Mucosa of descending colon (tissue), 3 donors: ENCODE measurements at places on chromosomes 1 and 21.

DNA sequence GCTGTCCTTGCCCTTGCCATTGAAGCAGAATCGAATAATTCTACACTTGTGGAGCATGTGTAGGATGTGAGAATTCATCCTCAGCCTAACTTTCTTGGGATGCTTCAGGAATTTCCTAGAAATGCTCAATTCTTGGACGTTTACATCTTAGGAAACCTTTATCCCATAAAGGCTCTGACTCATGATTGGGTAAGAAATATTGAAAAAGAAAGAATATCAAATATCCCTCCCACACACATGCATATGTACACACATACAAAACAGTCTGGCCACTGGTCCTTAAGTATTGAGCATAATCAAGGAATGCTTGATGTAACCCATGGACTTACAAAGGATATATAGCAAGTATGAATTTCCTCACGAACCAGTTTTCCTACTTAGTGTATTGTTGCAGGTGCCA is 83.9 kb upstream of the IPO9 start:
- no peak for DNase-seq

GRCh38 chr1:54378157-54378873 is 27.9 kb downstream of the SSBP3 start:
- DNase-seq = no peak

DNA sequence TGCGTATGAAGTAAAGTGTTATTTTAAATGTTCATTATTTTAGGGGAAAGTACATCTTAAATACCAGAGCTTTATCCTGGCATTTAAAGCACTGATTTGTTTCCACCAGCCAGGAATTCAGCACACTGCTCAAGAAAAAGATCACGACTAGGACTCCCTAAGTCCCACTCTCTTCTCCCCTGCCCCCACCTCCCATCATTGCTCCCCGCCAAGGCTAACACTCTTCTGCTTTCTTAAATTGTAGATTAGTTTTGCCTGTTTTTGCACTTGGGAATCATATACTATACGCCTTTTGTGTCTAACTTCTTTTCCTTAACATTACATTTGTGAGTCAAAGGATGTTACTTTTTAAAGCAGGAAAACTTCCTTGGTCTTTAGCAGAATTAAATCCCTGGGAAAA is 37.5 kb upstream of the C1orf105 start:
- no peak for DNase-seq

DNA sequence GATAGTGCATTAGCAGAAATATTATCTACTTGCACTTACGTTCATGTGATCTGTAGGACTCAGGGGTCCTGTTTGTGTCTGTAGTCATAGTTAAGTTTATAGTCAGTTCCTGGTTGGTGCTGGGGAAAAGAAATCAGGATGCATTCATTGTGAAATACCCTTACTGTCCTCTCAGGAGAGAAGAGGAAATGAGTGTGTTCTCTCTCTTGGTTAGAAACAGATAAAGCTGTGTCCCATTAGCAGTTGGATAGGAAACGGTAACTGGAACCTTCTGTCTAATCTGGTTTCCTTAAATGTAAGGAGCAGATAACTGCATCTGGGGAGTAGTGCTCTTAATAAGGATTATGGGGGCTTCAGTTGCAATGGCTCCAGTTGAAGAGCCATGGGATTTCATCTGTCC is 8.9 kb downstream of the SDCCAG8 start:
- DNase-seq = no peak

DNA sequence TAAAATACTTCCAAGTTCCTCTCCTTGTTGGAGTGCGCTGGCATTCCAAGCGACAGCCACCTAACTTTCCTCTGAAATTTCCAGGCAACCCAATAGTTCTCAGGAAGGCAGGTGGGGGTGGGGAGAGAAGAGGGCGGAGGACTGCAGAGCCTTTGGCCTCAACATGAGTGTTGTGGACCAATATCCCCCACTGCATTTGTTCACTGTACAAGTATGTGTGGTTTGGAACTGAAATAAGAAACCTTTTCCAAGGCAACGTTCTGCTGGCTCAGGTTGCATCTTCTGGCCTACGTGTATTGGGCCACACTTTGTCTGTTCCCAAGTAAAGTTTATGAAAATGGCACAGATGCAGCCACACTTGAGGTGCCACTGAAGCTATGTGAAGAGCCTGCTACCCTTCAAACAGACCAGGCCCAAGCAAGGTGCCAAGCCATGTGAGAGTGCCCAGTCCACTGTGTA is 153.4 kb downstream of the DHRS3 start:
- no peak for DNase-seq

DNA sequence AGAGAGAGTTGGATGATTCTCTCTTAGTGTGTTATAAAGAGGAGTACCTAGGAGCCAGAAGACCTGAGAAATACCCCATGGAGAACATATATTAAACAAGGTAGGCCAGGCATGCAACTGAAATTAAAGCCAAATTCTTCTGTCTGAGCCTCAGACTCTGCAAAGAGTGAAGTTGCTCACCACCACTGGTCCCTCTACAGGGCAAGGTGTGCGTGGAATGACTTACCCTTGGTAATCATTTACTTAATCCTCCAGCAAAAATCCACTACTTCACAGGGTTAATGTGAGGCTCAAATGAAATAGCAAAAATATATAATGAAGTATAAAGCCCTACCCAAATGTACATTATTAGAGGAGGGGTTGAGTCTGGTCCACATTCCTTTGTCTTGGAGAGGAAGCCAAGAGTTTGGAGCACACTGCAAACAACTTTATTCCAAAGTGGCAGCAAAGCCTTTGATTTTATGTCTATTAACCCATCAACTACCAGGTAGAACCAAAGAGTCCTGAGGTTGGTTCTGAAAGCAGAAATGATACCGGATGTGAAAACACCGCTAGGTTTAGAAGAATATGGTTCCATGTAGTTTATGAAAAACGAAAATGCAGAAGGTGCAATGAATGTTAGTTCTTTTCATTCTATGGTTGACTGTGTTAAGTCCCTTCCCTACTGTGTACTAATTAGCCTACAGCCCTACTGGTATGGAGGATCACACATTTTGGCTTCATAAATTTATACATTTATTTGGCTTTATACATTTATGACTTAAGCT is 8.5 kb downstream of the SSR2 start:
- no peak for DNase-seq

GRCh38 chr21:29017639-29018237 is 1.4 kb downstream of the RWDD2B start:
- DNase-seq = no peak

GRCh38 chr1:8926707-8927694 is 18.7 kb upstream of the CA6 start:
- no peak for DNase-seq

DNA sequence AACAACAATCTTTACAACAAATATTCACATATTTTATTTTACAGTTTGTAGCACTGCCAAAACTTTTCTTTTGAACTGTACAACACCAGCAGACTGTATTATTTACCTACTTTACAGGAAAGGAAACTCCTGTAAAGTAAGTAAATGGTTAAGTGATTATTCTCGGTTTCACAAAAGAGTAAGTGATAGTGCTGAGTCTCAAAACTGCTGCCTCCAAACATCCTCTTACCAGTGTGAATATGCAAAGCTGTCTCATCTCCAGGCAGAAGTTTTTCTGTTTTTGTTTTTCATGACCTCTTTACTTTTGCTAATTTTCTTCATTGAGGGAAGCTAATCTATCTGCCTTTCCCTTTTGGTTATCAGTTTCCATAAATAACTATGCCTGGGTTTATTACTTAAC is 286.7 kb downstream of the SRGAP2C start:
- DNase-seq = no peak

DNA sequence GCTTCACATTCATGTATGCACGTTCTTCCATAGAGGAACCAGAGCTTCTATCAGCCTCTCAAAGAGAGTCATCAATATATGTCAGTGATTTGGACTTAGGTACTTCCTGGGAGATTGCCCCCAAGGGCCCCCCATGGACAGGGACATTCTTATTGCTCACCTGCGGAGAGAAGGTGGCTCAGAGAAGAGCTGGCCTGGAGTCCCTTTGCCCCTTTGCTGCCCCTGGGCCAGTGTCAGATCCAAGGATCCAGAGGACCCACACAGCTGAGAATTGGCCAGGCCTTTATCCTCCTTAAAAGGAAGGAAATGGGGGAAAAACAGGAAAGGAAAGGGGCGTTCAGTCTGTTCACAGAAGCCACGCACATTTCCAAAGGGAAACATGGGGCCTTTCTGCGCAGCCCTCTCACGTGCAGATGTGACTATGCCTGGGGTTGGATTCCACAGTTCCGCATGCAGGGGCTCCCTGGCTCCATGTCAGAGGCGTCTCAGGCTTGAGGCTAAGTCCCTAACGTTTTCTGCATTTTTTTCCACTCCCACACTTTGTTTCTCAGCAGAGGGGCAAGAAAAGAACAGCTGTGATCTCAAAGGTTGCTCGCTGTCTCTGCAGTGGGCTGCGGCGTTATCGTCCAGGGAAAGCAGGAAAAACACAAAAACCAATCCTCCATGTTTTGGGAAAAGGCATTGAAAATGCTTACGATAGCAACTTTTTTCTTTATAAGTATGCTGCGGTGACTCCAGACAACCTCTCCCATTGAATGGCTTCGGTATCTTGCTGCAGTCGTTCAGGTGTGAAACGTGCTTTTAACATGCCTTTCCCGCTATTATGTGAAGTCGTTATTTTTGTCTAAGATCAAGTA is 5.9 kb downstream of the C1orf226 start:
- no peak for DNase-seq

DNA sequence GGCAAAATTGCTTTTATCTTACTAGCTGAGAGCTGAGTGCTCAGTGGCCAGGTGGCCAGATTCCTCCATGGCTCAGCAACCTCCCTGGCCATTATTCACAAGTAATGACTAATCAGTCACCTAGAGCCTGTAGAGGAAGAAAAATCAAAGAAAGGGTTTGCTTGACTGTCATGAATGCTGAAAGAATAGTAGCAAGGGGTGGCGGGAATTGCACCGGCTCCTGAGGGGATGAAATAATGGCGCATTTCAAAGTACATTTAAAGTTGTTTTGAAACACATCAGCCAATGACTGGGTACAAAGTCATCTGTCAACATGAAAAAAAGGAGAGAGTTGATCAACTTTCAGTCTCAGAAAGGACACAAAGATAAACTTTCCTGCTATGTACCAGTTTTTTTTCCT is 99.5 kb downstream of the OMA1 start:
- no peak for DNase-seq

GRCh38 chr1:40802078-40802741 is 18.6 kb downstream of the KCNQ4 start:
- DNase-seq = peak; percentile 90

- no peak for DNase-seq
These were observed 243.2 kb upstream of the NR5A2 start for GRCh38 chr1:199784138-199784895.

GRCh38 chr1:172446547-172446946 is 2.7 kb upstream of the PIGC start:
- no peak for DNase-seq

DNA sequence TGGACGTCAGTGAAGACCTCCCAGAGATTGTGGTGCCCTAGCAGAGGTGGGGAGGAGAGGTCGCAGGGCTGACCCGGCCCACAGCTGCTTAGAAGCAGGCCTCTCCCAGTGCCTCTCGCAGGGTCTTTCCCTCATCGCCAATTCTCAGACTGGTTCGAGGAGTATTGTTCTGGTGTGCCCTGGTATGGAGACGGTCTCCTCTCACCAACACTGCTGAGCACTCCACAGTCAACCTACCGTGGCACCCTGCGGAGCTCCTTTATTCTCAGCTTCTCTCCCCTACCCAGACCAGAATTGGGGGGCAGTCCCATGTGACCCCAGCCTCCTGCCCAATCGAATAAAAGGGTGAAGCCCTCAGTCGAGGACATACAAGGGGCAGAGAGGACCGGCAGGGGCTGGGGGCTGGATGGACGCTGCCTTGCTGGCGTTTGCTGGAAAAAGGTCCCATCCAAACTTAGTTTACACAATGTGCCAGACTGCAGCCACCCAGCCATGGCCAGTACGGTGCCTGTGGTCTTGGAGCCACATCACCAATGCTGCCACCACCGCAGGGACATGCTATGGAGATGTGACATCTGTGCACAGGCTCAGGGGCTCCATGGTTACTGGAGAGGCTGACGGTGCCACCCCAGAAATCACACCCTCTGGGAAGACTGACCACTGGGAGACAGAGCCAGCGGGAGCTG is 80.8 kb downstream of the STUM start:
- no peak for DNase-seq

GRCh38 chr1:165443539-165444311 is 1.2 kb downstream of the RXRG start:
- peak; percentile 6 for DNase-seq

- no peak for DNase-seq
These were observed 2.9 kb downstream of the SHISA4 start for GRCh38 chr1:201891451-201892045.

- DNase-seq = no peak
These were observed 2.5 kb upstream of the BCL10 start for GRCh38 chr1:85278853-85279314.

DNA sequence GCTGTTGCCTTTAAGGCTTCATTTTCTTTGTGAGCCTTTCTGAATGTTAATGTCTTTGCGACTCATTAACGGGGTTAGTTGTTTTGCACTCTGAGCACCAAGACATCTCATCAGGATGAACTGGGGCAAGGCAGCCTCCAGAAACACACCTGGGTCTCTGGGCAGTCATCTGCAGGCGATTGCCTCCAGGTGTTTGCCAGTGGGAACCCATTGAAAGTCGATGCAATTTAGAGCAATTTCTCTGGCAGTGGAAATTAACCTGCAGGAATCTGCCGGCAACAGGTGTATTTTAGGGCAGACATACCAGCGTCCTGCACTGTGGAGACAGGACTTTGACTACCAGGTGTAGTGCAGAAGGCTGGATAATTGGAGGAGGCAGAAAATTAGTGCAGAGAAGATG is 661.0 kb upstream of the PTBP2 start:
- DNase-seq = no peak

GRCh38 chr1:201206176-201206575 is 15.6 kb downstream of the IGFN1 start:
- DNase-seq = no peak

DNA sequence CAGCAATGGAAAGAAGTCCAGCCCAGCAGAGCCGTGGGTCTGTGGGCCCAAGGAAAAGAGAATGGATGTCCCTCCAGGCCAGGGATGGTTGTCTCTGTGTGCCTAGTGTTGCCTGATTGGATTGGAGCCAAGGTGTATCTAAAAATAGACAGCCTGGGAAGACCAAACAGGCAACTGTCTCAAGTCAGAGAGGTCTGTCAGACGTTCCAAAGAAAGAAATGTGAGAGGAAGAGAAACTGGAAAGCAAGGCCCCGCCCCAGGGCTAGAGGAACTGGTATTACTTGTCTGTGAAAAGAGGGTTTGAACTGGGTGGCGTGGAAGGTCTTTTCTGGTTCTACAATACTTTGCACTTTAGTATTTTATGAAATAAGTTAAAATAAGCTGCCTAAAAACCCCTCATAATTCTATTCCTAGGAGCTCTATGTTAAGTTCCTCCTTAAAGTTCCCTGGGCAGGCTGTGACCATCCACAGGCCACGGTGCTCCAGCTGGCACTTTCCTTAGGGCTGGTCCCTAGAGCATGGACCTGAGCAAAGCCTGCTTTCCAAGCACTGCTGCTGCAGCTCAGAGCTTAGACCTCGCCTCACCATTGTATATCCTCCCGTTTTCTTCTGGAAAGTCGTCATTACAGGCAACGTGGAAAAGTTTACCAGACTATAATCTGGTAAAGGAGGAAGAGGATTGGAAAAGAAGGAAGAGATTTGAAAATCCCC is 151.6 kb downstream of the DISC1 start:
- no peak for DNase-seq
